Ascending aorta (tissue), 2 donors: ENCODE measurements at places on chromosomes 5 and 9.

- DNase-seq, result no peak
Measured at GRCh38 chr5:9173281-9174048, 372.4 kb downstream of the SEMA5A start.

DNA sequence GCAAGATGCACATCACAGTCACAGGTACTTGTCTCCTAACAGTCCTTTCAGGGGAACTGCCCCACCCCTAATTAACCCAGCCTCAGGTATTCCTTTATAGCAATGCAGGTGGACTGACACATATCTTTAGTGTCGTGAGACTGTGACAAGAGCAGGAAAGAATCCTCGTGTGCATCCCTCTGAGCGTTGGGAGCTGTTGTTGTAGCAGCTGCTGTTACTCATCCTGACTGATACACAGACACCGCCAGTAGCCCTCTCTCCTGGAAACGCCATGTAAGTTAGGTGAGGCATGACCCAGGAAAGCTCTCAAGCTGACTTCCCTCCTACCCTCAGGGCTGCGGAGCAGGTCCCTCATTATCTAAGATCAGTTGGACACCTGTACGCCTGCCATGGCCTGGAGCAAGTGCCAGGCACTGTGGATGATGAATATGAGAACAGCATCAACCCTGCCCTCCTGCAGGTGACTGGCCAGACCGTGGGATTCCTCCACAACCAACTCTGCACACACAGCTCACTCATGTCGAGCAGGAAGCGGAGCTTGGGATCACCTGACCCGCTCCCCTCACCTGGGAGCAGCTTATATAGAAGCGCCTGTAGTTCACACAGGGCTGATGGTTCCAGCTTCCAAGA lies 10.2 kb upstream of the LCN15 start:
- no peak for DNase-seq

DNA sequence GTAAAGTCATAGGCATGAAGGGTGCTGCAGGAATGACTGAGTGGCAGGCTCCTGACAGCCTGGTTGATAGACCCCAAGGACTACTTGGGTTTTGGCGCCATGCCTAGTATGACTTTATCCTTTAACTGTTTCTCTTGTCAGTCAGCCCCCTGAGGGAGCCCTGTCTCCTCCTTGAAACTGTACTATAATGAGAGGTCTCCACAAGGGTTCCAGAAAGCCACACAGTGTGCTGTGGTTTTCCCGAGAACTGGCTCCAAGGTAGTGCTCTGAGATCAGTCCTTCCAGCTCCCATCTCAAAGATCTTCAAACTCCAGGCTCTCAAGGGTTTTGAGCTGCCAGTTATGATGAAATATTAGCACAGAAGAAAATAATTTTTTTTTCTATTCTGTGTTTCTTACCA lies 26.7 kb upstream of the TNC start:
- no peak for DNase-seq

DNA sequence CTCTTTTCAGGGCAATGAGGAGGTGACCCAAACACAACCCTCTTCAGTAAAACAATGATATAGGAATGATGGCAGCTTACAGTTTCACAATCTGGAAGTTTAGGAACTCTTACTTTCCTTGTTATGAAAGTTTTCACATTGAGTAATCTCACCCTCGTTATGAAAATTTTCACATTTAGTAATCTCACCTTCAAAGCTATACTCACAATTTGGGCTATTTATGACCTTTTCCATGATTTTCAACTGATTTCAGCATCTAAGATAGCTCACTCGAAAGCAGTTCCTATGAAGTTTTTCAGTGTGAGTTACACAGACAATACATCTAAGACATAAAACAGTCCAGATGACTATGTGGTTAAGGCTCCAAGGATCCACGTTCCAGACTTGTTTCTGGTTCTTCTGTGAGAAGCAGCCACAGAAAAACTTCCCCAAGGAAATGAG lies 57.1 kb downstream of the FOXD1 start:
- no peak for DNase-seq

DNA sequence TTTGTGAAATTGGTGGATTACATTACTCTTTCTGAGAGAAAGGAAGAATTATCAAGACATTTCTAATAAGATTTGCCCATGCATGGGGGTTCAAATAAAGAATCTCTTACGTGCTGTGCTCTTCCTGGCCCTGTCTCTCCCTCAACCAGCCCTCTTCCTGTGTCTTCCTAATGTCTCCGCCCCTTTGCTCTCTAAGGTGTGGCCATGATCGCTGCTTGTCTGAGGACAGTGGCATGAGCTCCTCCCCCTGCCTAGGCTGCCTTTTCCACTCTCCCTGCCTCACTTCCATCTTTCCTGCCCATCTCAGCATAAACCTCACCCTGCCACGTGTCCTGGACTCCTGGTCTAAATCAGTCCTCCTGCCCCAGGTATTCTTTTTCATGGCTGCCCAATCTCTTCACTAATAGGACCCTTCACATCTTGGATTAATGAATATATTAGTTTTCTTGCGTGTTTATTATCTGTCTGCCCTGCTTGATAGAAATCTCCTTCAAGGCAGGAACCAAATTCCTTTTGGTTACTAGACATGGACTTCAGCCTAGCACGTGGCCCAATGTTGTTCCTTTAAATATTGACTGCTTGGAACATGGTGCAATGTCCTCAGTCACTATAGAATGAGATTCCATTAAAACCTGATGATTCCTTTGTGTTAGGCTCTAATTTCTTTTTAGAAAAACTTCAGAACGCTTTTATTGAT lies 122.3 kb downstream of the MTRR start:
- DNase-seq, result no peak

DNA sequence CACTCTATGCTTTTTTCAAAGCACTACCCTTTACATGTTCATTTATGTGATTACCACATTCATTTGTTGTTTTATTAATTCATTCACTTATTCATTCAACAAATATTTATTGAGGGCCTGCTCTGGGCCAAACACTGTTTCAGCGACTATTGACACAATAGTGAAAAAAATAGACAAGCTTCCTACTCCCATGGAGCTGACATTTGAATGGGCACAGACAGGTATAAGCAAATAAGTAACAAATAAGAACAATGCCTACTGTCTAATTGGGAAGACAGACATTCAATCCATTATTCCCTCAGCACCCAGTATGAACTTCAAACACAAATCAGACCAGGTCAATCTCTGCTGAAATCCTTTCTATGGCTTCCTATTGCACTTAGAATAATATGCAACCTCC lies 156.9 kb upstream of the NR3C1 start:
- DNase-seq, result no peak

- no peak for DNase-seq
Measured at GRCh38 chr5:110073534-110073933, 383.8 kb downstream of the MAN2A1 start.

DNA sequence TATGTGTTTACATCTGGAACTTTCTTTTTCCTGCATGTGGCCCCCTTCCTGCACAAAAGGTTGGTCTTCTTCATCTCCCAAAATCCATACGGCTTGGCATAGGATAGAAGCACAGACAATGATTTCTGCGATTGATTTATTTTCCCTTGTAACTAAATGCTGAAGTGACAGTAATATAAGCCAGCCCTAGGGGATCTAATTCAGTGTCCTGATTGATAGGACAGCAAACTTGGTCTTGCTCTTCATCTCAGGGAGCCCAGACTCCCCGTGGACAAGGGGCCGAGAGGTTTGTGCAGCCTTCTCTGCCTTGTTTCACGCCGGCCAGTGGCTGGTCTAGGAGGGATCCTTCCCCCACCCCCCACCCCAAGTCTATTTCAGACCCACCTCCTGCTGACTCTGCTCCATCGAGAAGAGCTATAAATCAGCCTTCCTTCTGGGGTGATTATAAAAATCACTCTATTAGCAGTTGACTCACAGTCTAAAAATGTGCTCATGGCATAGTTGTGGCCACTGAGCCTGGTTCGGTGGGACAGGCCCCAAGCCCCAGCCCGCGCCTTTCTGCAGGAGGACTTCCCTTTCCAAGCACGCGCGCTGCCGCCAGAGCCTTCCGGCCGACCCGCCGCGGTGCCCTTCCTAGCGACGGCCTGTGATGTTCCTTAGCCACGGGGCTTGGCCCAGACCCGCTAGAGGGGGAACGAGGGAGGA lies 89.8 kb upstream of the COL5A1 start:
- DNase-seq, result no peak

GRCh38 chr5:89722538-89722937 lies 687.0 kb downstream of the CETN3 start:
- no peak for DNase-seq

GRCh38 chr5:59360130-59360555 lies 533.4 kb downstream of the PDE4D start:
- no peak for DNase-seq
